Fibroblast of skin of right quadriceps (primary cell): ENCODE measurements at places on chromosomes 4 and X.

DNA sequence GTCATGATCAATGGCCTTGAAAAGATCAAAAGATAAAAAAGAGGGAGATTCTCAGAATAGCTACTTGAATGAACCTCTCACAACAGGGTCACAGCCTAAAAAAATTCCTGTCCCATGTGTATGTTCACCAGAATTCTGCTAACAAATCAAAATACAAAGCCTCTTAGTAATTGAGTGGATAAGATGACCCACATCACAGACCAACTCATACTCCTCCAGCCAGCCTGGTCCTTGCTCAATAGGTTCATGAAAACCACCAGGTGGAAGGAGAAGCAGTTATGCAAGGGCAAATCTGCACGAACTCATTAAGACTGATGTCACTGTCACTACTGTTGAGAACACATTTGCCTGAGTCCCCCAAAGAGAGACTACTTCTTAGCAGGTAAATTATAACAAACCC is 21.5 kb downstream of the WDFY3 start:
- peak; percentile 21 for DNase-seq

- peak; percentile 52 for DNase-seq
These were observed 2542.7 kb downstream of the PCDH7 start for GRCh38 chr4:33262824-33263223.

DNA sequence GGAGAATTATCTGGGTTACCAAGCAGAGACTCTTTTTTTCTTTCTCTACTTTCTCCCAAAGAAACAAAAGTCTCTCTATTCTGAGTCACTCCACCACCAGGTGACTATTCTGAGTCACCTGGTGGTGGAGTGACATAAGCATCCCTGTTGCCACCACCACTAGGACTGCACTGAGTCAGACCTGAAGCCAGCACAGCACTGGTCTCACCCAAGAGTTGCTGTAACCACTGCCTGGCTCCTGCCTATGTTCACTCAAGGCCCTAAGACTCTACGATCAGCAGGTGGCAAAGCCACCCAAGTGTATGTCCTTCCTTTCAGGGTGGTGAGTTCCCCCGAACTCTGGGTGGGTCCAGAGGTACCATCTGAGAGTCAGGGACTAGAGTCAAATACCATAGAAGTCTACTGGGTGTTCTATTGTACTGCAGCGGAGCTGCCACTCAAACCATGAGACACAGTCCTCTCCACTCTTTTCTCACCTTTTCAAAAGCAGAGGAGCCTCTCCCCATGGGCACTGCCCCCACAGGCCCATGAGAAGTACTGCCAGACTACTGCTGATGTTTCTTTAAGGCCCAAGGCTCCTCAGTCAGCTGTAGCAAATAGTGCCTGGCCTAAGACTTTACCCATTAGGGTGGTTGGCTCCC is 209.6 kb upstream of the IRS4 start:
- DNase-seq, result no peak

- DNase-seq, result no peak
These were observed 28.4 kb downstream of the BOD1L1 start for GRCh38 chr4:13599159-13599558.

DNA sequence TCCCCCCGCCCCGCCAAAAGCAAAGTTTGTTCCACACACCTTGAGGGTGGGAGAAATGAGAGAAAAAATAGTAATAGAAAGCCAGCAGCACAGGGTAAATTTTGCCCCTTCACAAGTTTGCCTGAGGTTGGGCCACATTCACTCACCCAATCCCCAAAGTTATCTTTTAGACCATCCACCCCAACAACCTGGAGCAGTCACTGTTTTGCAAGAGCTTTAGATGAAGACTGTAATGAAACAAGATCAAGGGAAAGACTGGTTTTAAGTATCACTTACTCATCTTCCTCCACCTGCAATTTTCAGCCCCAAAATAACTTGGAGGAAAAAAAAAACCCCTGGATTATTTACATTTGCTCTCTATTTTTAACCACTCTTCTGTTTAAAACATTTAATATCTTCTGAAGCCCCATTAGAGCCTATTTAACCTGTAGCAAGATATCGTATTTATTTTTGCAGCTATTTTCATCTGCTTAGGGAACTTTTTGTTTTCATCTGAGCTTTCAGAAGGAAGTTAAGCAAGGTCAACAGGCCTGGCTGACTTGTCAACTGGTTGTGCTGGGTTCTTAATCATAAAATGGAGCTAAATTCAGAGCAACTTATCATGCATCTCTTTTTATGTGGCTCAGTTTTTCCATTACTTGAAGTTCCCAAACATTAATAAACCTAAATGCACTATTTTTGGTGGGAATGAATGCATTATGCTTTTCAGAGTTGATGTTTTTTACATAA is 24.6 kb upstream of the TBL1X start:
- DNase-seq, result no peak

GRCh38 chr4:4416981-4417380 is 30.1 kb downstream of the NSG1 start:
- no peak for DNase-seq

DNA sequence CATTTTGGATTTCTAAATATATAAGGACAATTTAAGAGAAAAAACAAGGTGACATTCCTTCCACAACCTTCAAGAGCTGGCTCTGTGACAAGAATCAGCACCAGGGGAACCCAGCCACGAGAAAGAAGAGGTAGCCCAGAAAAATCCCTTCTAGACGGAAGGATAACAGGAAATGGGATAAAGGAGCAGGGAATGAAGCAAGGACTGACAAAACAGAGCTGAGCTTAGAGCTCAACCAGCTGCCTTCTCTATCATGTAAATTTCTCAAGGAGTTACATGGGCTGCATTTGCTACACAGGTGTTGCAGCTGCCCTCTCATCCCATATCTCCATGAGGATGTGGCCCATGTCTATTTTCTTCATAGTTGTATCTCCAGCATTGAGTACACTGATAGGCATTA is 154.2 kb upstream of the PRDX4 start:
- no peak for DNase-seq

- DNase-seq, result no peak
These were observed 100.1 kb upstream of the KLF3 start for GRCh38 chr4:38563707-38564495.

DNA sequence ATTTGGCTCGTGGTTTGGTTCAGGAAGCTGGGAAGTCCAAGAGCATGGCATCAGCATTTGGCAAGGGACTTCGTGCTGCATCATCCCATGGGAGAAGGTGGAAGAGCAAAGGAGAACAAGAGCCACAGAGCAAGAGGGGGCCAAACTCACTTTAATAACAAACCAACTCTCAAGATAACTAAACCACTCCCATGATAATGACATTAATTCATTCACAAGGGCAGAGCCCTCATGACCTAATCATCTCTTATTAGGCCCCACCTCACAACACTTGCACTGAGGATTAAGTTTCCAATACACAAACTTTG is 113.4 kb upstream of the ATXN3L start:
- DNase-seq, result peak; percentile 82

GRCh38 chr4:10722957-10723356 is 38.4 kb upstream of the CLNK start:
- no peak for DNase-seq

DNA sequence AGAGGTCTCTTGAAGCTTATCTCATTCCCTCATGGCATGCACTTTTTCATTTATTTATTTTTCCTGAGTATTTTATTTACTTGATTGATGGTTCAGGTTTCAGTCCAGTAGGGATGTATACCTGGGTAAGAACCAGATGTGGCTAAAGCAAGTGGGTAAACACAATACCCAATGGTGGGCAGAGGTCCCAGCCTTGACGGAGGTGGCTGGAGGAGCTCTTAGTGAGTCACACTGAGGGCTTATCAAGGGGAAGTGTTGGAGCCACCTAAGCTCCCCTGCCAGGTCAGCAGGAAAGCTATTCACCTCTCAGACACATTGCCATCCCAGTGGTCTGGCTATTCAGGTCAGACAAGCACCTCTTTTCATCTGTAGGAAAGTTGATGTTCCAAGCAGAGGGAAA is 236.2 kb upstream of the MAGEB16 start:
- DNase-seq, result no peak

GRCh38 chr4:81468678-81469077 is 3.0 kb downstream of the RASGEF1B start:
- DNase-seq, result no peak

DNA sequence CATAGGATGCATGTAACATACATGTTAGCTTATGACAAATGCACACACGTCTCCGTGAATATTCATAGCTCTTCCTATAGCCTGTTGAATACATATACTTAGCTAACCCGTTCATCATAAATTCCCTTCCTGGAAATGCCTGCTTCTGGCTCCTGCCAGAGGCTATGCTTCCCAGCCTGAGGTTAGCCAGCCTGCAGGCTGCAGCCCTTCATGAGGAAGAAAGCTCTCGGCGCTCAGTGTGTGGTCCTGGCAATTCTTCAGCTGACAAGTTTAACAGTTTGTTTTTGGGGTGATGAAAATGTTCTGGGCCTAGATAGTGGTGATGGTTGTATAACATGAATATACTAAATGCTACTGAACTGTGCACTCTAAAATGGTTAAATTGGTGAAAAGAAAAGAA is 48.8 kb upstream of the MAN2B2 start:
- no peak for DNase-seq

DNA sequence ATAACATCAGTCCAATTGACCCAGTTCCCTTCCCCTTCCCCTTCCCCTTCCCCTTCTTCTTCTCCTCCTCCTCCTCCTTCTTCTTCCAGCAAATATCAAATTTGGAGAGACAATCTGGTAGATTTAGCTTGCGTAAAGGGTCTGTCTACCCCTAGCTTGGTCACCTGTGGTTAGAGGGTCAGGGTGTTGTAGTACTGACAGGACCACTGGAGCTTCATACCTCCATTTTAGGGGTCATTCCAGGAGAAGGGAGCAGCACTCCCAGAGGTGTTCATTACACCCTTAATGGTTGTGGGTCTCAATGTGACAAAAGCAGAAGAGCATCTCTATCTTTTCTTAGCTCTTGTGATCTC is 3.7 kb upstream of the FGB start:
- no peak for DNase-seq

- DNase-seq, result no peak
These were observed 53.2 kb downstream of the ADRA2C start for GRCh38 chr4:3819210-3819919.

- peak; percentile 39 for DNase-seq
These were observed 28.0 kb downstream of the LHFPL1 start for GRCh38 chrX:112651766-112652165.

DNA sequence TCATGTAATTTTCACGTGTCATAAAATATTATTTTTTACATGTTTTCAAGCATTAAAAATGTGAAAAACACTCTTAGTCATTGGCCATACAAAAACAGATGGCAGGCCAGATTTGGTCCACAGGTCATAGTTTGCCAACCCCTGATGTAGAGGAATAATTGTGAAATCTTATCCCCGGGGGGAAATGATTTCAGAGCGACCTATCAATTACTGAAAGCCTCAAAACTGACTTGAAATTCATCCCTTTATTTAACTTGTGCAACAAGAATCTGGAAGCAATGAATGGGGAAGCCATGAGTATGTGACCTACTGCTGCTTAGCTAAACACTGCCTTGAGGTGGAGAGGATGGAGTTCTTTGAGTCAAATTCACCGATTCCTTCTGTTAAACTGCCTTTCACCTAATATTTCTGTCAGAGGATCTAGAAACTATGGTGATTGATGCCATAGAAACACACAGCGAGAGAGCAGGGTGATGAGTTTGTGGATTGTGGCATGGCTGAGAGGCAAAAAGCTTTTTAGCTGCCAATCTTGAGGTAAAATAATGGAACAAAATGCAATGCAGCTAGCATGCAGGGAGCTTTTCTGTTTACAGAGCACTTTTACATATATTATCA is 30.3 kb upstream of the BRS3 start:
- DNase-seq, result no peak

DNA sequence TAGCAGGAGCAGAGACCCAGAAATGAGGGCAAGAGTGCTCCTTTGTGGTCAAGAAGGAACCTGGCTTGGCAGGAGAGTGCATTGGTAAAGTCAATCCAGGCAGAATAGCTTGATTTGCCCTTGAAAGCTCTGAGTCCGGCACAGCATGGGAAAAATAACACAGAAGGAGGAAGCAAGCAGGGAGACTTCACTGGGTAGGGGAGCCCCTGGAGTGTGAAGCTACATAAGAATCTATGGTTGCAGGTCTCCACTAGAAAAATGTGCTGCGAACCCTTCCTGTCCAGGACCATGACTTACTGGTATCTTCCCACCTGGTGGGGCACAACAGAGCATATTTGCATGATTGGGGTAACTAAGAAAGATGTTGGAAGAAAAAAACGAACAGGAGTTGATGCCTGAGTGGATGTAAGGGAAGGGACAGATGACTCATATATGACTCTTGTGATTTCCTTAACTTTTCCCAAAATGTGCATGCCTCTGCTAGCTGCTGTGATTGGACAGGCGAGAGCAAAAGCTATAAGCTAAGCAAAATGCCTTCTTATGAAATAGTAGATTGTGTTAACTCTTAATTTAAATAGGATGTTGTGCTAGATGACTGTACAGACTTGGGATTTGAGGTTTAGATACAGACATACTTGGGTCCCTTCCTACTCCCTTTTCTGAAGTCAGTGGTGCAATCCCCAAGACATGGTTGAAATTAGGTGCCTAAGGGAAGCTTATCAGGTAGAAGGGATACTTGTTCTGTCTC is 3.3 kb downstream of the IL13RA1 start:
- DNase-seq, result peak; percentile 91

- peak; percentile 15 for DNase-seq
These were observed 448.9 kb downstream of the FSTL5 start for GRCh38 chr4:161714931-161715330.

GRCh38 chr4:81508411-81509185 is 36.9 kb upstream of the RASGEF1B start:
- no peak for DNase-seq

DNA sequence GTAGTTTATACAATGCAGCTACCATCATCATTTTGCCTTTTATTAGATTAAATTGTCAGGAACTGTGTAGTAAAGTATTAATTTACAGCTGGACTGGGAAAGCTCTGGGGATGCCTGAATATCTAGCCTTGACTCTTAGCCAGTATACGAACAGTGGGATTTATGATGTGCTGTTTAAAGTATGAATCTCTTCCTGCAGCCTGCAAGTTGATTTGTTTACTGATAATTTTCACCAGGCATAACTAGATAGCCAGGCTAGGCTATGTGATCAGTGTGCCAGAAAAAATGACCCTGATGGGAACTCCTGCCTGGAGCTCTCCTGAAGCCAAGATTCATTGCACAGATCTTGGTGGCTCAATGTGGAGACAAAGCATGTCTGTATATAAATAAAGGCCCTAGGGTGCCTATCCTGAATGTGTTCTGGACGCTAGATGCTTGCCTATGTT is 119.2 kb downstream of the SCLT1 start:
- peak; percentile 30 for DNase-seq

- no peak for DNase-seq
These were observed 64.6 kb downstream of the CLDN22 start for GRCh38 chr4:183255487-183255886.

DNA sequence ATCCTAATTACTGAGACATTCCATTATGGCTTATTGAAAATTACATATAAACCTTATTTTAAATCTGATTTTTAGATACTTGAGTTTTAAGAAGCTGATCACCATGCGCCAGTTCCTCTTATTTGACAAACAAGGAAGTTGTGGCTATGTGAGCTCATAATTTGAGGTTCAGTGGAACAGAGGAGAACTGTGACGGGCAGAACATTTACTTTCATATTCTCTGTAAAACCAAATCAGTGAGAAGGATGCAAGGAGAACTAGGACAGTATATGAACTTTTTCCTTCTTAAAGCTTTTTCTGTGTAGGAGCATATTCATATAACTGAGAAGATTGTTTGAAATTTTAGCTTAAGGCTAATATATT is 25.3 kb downstream of the STIM2 start:
- DNase-seq, result no peak
